Stimulated activated naive CD4-positive, alpha-beta T cell (primary cell): ENCODE measurements at places on chromosomes 13 and 19.
A peak's percentile ranks its signal among the peaks of the same experiment; 100 is the strongest.

DNA sequence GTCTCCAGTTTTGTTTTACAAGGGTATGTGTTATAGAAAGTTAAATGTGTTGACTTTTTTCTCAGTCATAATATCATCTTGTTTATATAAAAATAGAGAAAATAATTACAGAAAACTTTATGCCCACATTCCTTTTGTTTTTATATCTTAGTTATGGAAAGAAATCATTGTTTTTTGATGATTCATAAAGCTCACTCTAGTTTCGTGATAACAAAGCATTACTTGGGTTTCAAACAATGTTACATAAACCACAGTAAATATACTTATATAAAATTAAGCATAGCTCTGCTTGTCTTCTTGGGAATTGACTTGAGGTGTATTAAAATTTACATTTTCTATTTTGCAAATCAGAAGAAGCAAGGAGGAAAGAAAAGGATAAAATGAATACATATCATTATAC lies 111.8 kb downstream of the SGCG start:
- DNase-seq, result no peak

- DNase-seq, result peak; percentile 46
Measured at GRCh38 chr19:4914736-4915501, 5.6 kb downstream of the UHRF1 start.

DNA sequence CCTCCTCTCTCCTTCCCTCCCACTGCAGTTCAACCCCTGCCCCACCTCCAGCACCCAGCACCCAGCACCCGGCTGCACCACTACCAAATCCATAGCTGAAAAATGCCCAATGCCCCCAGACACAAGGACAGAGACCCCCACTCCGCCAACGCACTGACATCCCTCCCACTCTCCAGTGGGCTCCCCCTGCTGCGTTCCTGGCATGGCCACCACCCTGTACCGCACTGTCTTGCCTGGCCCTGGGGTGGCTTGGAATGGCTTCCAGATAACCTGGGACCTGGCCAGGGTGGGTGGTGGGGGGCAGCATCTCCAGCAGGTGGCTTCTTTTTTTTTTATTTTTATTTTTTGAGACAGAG lies 5.8 kb upstream of the MKNK2 start:
- no peak for DNase-seq

GRCh38 chr13:43757266-43757665 lies 29.5 kb downstream of the ENOX1 start:
- DNase-seq, result no peak

DNA sequence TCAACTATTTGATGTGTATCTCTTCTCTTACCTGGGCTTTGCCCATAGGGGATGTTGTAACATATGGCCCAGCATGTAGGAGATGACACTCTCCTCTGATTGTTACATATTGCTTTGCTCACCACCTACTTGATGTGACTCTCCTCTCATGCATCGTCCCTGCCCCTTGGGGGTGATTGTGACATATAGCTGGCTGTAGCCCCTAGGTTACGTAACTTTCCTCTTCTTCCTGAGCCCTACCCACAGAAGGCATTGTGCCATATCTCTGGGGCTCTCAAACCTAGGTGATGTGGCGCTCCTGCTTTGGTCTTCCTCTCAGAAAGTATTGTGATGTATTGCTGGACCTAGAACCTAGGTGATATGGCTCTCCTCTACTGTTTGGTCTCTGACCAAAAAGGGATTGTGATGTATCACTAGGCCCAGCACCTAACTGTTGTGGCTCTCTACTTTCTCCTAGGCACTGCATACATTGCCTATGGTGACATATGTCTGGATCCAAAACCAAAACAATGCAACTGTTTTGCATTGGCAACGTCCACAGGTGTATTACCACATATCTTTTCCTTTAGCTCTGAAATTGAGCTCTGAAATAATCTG lies 71.9 kb upstream of the ZNF724 start:
- no peak for DNase-seq

DNA sequence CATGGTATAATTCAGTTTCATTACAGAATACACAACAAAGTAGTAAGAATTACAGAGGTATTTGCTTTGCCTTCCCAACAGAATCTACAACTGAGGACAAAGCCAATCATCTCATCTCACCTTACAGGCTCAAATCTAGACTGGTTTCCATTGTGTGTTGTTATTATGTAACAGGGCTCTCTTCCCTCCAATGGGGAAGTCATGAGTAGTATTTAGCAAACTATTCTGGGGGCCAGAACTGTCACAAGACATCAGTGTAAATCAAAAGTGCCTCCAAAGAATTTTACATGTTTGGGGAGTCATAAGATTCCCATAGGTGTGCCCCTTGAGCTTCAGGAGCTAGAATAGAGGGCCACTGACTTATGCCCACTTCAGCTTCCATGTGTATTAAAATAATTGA lies 187.0 kb upstream of the EDNRB start:
- no peak for DNase-seq
